Lower leg skin (tissue), 4 donors: ENCODE measurements at places on chromosomes 7 and 10.

DNA sequence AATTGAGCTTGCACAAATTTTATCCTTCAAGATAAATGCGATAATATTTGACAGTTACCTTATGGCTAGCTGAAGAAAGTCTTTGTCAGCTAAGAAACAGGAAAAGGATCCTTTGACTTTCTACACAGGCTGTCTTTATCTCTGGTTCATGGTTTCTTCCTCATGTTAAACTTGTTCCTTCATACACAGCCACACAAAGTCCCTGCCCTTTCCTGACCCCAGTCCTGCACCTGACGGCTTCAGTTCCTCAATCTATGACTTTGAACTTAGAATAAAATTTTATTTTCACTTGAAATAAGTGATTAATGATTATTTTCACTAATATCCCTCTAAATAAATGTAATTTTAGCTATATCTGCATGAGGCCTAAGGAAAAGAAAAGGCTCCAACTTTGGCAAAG lies 77.8 kb upstream of the PRSS1 start:
- no peak for DNase-seq

DNA sequence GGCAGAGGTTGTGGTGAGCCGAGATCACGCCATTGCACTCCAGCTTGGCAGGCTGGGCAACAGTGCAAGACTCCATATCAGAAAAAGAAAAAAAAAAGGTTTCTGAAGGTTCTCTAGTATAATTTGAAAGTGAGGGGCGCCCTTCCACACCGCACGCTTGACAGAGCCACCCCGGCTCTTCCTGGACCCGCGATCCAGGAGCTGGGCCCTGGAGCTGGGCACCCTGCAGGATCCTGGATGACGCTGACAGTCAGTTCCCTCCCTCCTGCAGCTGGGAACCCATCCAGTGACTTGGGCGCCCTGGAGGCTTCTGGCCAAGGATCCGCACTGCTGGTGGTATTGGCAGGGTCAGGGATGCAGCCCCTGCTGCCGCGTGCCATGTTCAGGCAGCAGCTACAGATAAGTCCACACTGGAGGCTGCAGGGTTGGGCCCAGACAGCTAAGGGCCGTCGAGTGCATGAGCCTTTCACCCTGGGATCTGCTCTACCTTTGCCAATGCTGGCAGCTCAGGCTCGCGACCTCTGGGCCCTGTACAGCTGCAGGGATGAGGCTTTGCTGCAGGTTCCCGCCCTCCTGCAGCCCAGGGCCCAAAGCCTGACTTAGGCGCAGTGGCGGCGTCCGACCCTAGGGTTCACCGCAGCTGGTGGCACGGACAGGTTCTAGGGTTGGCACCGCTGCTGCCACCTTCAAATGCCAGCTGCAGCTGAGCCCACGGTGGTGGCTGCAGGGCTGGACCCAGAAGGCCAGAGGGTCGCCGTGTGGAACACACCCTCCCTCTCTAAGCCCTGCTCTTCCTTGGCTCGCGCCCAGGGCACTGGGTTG lies 110.2 kb downstream of the OR13A1 start:
- no peak for DNase-seq

GRCh38 chr10:129055225-129055624 lies 411.8 kb upstream of the MGMT start:
- no peak for DNase-seq

GRCh38 chr10:19891429-19891828 lies 75.2 kb downstream of the PLXDC2 start:
- no peak for DNase-seq

DNA sequence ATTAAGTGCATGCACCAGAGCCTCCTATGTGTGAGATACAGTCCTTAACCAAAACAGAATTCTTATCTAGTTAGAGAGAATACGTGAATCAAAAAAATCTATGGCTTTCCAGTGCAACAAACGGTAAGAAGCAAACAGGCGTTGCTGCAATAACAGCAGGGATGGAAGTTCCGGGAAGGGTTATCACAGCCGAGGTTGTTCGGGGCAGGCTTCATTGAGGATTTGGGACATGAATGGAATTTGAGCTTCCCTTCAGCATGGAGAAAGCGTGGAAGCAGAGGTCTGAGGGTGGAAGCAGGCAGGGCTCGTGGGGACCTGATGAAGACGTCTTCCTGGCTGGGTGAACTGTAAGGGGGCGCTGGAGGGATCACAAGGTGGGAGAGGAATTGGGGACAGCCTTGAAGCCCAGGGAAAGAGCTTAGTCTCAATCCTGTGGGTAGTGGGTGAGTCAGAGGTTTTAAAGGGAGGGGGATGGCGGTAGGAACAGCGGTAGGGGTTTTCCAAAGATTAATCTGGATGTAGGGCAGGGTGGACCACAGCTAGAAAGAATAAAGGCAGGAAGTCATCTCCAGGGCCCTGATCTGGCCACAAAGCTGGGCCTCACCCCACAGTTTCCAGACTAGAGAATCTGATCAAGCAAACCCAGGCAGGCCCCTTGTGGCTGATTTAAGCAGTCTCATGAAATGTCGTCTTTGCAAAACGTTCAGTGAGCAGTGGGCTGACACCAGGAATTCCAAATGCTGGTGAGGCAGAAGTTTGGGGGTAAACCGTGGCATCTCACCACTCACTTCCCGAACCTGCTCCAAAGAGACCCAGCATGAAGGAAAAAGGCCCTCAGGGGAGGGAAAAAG lies 65.1 kb downstream of the CALML3 start:
- DNase-seq, result no peak

DNA sequence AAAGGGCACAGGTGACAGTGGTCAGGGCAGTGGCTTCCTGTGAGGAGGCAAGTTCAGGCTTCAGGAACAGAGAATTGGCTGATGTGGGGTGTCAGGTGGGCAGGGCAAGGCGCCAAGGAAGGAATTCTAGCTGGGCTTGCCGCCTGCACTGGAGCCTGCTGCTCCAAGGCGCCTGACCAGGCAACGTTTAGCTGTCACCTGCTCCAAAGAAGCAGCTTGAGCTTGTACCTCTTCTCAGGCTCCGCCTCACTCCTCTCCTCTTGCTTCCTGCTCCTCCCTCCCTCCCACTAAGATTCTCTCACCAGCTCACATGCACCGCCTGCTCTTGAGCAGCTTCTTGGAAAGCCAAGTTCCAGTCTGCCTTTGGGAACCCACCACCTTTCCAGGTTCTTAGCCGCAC lies 187.4 kb upstream of the GRB10 start:
- no peak for DNase-seq

GRCh38 chr7:80175744-80176143 lies 41.1 kb downstream of the GNAI1 start:
- no peak for DNase-seq

GRCh38 chr7:25820432-25821040 lies 331.5 kb upstream of the NFE2L3 start:
- no peak for DNase-seq

- no peak for DNase-seq
These were observed 219.2 kb downstream of the C7orf25 start for GRCh38 chr7:42692621-42693020.

- DNase-seq, result no peak
These were observed 127.8 kb downstream of the CELF2 start for GRCh38 chr10:11145495-11145855.
